ENCODE measurements at places on chromosomes 3 and 15. TPM values are rescaled to one million over a fixed set of nuclear protein-coding genes. Genes with fewer than 3 reads are reported as not detected.

DNA sequence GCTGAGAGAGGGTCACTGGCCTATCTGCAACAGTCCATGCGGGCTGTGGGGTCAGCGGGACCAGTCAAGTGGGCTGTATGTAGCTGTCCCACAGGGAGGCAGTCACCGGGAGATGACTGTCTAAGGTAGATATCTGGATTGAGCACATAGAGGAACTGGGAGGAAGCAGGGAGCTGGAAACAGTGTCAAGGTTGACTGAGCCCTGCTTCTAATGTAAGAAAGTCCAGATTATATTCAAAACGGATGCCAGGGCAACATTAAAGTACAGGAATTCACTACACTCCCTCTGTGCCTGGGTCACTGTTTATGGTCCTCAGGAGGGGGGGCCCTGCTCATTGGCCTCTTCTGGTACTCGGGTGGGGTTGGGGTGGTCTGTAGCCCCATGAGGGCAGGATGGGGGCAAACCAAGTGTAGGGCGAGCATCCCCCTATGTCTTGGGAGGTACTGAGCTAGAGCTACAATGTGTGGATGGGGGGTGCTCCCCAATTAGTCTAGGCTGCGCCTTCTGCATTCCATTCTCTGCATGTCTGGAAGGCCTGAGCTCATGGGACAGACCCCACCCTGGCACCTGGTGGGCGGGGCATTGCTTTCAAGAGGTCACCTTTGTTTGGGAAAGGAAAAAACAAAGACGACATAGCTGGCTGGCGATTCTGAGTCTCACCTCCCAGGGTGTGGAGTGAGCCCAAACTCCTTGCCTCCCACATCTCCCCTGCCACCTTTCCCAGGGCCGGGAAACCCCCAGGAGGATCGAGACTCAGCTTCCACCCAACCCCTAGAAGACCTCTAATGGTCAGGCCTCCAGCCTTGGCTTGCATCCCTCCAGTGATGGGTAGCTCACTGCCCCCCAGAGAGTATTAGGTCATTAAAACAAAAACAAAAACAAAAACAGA lies 45.1 kb upstream of the C15orf39 start:
- no peak overlapping the region for H3K27ac ChIP-seq
- no peak overlapping the region for H3K4me3 ChIP-seq
- H3K27me3 ChIP-seq: no peaks in the 10 kb centered on the region
- no peak for DNase-seq
- no peaks in the 10 kb centered on the region for H3K36me3 ChIP-seq
- H3K4me1 ChIP-seq: peaks cover 11% of the 10 kb centered on the region

DNA sequence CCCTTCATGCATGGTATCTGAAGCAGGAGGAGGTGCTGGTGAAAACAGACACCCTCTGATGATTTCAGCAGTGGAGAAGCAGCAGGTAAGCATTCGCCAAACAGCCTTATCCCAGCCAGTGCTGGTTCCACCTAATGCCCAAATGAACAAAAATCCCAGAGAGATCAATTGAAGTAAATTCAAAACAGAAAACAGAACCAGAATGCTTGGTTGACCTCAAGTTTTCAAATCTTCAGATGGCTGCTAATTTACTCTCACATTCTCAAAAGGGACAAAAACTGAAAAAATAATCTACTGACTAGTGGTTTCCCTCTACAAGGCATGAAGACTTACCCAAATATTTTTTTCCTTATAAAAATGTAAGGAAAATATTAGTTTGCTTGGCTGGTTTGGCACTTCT lies 87.0 kb upstream of the MYO5C start:
- no peaks in the 10 kb centered on the region for H3K4me1 ChIP-seq
- H3K36me3 ChIP-seq: no peaks in the 10 kb centered on the region
- no peak for DNase-seq

DNA sequence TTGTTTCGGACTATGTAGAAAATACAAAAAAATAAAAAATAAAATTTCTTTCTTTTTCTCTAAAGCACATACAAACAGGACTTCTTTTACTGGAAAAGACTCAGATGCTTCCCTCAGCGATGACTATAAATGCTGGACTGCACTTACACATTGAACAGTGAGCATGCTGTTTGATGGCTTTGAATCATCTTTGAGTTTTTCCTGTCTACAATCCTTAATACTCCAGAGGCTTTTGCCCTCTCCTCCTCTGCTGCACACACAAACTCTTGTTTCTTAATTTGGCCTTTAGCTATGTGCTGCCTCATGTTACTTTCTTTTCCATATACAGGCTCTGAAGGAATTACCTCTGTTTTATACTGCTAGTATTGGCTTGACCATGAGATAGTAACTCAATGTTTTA lies 575.1 kb downstream of the EPHA3 start:
- no peaks in the 10 kb centered on the region for H3K27me3 ChIP-seq
- H3K4me3 ChIP-seq: no peak overlapping the region
- no peaks in the 10 kb centered on the region for H3K36me3 ChIP-seq

GRCh38 chr3:191070762-191071403 lies 128.2 kb upstream of the OSTN start:
- no peak for DNase-seq
- H3K27me3 ChIP-seq: no peaks in the 10 kb centered on the region
- no peaks in the 10 kb centered on the region for H3K36me3 ChIP-seq
- no peaks in the 10 kb centered on the region for H3K4me1 ChIP-seq
- H3K27ac ChIP-seq: no peak overlapping the region

DNA sequence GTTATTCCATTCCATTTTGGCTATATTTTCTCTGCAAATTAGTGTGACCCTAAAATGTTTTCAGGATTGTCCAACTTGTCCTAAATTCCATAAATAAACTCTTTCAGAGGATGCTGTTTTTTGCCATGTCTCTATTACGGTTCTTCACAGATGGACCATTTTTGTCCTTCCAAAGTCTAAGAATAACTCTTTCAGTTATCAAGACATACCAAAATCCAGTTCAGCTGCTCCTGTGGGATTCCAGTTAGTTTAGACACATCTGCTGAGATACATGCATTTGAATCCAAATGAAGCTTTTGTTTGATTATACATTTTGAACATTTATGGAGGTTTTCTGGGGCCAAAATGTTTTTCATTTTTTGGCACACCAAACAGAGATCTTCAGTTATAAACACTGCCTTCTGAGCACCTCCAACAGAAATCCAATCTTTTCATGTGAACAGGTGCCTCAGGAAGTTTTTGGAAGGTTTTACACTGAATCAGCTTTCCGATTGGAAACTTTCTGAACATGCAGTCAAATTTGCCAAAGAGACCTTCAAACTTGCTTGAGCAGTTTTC lies 80.7 kb downstream of the TIGIT start:
- H3K36me3 ChIP-seq: no peaks in the 10 kb centered on the region
- no peak overlapping the region for H3K27ac ChIP-seq
- no peak for DNase-seq
- H3K4me3 ChIP-seq: no peak overlapping the region
- peaks cover 28% of the 10 kb centered on the region for H3K4me1 ChIP-seq

DNA sequence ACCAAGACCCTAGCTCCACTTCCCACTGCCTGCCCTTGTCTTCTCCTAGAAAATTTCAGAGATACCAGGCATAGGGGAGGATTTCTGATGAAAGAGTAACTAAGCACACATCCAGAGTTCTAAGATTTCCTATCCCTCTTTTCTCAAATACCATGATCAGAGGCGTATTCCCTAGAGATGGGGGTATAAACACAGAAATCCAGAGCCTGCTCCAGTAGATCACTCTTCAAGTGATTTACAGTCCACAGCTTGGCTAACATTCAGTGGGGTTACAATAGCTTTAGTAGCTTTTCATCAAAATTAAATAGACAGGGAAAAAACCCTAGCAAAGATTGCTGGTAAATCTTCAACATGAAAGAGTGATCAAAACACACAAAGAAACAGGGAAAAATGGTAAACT lies 800.7 kb upstream of the GRM7 start:
- H3K4me1 ChIP-seq: no peaks in the 10 kb centered on the region
- DNase-seq: no peak
- no peaks in the 10 kb centered on the region for H3K27me3 ChIP-seq
- H3K4me3 ChIP-seq: no peak overlapping the region
- no peaks in the 10 kb centered on the region for H3K36me3 ChIP-seq

- H3K36me3 ChIP-seq: no peaks in the 10 kb centered on the region
- no peaks in the 10 kb centered on the region for H3K4me1 ChIP-seq
- no peak overlapping the region for H3K4me3 ChIP-seq
- no peaks in the 10 kb centered on the region for H3K27me3 ChIP-seq
Measured at GRCh38 chr3:94735354-94735753, 672.5 kb downstream of the NSUN3 start.

GNAT1 gene
- not detected for total RNA-seq

TMEM212 gene
- total RNA-seq: not detected

SPATA12 gene
- total RNA-seq: not detected

Measured in tibial nerve (tissue), 4 donors.